Mesothelial cell of epicardium (in vitro differentiated cells): ENCODE measurements at places on chromosomes 3 and 15.

DNA sequence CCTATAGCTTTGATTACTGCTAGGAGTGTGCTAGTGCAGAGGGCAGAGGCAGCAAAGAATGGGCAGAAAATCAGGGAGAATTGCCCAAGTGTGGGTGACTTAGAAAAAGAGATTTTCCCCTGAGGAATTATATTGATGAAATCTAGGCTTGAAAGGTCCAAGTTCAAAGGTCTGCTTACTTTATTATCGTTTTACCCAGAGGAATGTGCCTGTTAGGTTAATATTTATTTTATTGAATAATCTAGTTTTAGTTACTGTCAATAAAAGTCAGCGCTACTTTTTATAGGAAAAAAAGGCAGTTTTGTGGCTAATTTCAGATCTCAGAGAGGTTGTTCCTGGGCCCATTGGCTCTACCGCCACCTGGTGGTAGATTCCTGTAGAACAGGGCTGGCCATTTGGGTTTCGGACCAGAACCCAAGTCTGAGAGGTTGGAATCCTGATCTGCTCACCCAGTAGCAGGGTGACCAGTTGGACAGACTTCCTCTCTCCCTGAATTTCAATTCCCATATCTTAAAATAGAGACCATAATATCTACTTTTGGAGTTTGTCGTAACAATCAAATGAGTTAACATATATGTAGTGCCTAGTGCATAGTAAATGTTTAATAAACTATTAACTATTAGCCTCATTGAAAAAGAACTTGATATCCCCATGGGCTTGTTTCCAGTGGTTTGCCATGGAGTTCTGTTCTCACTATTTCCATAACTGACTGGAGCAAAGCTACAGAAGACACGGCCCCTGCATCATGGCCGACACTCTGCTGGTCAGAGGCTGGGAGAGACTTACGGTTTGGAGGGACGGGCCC is 62.7 kb upstream of the ZNF148 start:
- DNase-seq = peak; percentile 76

GRCh38 chr3:50453907-50454306 is 49.5 kb downstream of the CACNA2D2 start:
- DNase-seq = no peak

DNA sequence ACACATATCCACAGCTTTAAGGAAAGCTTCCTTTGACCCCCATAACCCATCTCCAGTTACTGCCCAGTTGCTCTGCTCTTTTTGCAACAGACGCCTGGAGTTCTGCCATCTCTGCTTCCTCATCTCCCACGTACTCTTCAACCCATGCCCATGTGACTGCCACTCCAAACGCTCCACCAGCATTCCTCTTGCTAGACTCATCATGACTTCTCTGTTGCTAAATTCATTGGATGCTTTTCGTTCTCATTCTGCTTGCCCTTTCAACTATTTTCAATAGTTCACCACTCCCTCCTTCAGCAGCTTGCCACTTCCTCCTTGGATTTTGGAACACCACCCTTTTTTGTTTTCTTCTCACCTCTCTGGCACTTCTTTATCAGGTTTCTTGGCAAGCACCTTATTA is 2.7 kb upstream of the KNSTRN start:
- DNase-seq = no peak

DNA sequence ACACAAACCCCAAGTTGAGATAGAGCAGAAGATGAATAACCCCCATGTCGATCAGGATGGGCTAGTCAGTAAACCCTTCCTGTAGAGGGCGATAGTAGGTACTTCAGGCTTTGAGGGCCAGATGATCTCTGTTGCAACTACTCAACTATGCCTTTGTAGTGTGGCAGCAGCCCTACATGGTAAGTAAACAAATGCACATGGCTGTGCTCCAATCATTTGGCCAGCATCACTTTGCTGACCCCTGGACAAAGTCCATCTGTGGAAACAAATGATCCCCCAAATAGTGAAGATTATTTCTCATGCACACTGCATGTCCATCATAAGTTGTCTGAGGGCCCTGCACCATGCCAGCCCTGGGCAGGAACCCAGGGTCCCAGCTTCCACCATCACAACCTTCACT is 402.2 kb upstream of the PROK2 start:
- DNase-seq = no peak

DNA sequence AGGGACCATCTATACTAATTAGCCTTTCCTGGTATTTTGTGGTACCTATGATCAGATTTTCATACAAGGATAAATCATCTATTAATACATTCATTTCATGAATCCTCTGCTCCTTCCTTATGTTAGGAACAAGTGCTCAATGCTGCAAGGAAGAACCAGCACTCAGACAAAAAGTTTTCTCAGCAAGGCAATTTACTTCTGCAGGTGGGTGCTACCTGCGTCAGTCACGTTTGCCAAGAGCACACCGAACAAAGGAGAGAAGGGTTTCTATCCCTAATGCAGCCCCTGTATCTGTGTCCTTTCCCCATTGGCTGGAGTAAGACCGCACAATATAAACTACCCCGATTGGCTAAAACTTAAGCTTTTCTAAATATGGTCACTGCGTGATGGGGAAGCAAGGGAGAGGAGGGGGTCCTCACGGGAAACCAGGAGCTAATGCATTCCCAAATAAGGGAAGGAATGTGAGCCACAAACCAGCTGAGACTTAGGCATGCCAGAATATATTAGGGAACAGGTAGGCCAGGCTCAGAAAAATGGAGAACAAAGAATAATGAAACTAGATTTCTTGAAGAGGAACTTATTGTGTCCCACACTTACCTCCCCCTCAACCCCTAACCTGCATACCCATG is 76.5 kb downstream of the AQR start:
- no peak for DNase-seq

DNA sequence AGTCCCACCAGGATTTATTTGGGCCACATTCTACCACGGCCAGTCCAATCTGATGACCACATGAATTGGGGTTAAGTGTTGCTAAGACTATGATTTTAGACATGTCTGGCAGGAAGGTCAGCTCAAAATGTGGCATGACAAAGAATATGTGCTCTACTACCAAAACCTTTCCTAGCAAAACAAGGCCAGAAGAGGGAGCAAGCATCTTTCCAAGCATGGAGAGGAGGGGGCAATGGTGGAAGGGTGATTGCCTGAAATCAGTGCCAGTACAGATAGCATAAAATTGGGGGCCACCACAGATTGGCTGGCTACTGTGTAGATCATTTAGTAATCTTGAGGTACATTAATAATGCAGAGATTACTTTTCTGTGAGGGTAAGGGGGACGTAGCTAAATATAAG is 43.2 kb downstream of the TMEM39A start:
- DNase-seq = no peak

DNA sequence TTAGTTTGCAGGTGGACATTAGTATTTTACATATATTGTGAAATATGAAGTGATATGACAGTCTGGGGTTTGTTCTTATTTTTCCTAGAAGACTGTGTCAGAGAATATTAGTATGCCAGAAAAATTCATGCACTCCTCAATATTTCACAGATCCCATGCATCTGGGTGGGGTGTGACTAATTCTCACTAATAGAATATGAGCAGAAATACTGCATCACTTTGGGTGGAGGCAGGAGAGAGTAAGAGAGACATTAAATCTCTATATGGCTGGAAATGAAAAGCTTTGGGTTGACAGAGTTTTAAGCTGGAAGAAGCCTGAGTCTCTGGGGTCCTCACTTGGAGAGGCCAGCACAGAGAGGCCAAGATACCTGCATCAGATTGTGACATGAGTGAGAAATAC is 101.3 kb upstream of the DPH6 start:
- no peak for DNase-seq

GRCh38 chr15:89143503-89144162 is 55.4 kb downstream of the ABHD2 start:
- DNase-seq = no peak

GRCh38 chr3:169405076-169405475 is 258.4 kb downstream of the MECOM start:
- DNase-seq = no peak

- no peak for DNase-seq
Measured at GRCh38 chr3:30248423-30248822, 358.0 kb upstream of the TGFBR2 start.

GRCh38 chr3:125622381-125622791 is 27.1 kb upstream of the OSBPL11 start:
- no peak for DNase-seq
